ENCODE measurements at places on chromosomes 2 and 18.

GRCh38 chr18:78303519-78304191 is 676.0 kb upstream of the SALL3 start:
- no peak for DNase-seq

GRCh38 chr18:62784966-62785413 is 69.6 kb downstream of the PHLPP1 start:
- no peak for DNase-seq

DNA sequence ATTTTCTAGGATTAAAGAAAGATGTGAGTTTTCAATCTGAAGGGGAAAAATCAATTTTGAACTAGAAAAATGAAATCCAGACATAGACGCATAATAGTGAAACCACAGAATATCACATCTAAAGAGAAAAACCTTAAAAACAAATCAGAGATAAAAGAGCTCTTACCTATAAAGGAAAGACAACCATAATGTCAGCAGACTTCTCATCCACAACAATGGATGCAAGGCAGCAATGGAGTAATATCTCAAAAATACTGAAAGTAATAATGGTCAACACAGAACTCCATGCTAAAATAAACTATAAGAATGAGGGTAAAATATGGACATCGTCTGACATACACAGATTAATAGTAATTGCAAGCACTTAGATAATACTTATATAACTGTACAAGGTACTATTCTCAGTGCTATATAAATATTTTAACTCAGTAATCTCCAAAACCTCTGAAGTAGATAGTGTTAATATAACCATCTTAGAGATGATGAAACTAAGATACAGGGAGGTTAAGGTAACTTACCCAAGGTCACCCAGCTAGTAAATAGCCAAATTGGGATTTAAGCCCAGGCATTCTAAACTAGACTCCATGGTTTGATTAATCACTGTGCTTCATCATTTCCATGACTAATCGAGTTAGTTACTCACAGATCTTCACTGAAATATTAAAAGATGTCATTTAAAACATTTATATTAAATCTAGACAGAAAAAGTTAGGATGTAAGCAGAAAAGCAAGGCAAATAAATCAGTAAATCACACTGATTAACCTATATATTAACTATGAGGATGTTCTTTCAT is 89.4 kb upstream of the SPTBN1 start:
- DNase-seq, result no peak

DNA sequence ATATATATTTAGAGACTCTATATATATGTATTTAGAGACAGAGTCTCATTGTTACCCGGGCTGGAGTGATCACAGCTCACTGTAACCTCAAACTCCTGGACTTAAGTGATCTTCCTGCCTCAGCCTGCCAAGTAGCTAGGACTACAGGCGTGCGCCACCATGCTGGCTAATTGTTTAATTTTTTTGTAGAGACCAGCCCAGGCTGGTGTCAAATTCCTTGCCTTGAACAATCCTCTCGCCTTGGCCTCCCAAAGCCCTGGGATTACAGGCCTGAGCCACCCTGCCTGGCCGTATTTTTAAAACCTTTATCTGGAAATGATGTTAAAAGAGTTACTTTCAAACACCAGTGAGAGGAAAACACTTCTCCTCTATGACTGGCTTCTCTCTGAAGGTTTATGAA is 30.9 kb upstream of the PGAP1 start:
- no peak for DNase-seq

DNA sequence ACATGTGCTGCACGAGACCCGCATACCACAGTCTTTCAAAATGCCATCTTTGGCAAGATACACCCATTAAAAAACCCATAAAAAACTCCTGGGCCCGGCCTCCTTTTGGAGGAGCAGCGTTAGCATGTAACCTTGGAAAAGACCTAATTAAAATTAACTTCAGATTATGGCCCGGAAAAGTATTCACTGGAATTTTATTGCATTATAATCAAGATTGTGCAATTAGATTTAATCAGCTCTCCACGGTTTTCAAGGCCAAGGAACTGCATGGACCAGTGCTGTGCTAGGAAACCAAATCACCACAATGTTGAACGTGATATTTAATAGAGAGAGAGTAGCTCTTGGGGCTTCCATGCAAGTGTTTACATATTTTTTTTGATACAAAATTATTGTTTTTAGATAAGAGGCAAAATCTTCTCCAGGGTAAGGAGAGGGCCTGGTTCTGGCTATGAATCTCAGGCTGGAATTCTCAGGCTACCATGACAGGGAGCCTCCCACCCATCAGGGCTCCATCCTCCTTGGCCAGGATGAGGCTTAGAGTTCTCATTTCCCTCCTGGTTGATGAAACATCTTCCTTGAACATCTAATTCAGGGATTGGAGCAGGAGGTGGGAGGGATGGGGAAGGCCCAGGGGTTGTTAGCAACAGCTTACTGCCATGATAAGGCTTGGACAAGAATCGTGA is 82.0 kb upstream of the TTC39C start:
- no peak for DNase-seq

DNA sequence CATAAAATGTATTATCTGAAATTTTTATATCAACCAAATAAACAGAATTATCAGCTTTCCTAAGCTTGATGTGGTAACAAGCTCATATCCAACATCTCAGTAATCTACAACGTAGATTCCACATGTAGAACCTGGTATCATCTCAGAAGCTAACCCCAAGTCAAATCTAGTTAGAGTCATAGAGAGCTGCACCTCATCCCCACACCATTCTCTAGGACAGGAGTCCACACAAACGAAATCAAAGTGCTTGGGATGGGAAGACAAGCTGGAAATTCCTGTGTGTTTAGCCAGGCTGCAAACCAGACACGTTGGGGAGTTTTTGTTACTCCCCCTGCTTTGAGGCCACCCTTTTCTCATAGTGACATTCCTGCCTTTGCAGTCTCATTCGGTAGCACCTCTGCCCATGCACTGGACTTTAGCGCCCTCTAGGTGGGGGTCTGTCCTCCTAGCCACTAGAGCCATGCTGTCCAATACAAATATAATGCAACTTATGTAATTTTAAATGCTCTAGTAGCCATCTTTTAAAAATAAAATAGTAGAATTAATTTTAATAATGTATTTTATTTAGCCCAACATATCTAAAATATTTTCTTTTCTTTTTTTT is 28.1 kb upstream of the SATB2 start:
- DNase-seq, result peak; percentile 36

GRCh38 chr18:2967357-2967756 is 45.6 kb downstream of the LPIN2 start:
- no peak for DNase-seq

Data from heart right ventricle (tissue), 16 donors.